Activated CD8-positive, alpha-beta memory T cell treated with anti-CD3 and anti-CD28 coated beads for 4 hours (primary cell): ENCODE measurements at places on chromosomes 6 and 20.

DNA sequence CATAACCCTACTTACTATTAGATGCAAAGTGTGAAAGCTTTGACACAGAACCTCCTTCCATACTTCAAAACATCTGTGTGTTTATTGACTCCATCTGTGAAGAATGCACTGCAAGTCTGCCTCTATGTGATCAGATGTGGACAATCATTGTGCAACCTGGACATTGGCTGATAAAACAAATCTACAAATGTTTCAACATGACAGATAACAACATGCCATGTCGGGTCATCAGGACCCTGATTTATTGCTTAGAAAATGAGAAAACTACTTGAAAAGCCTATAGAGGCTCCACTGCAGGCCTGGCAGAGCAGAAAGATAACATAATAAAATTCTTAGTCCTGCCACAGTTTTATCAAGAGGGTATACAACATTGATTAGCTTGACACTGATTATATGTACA, 1286.4 kb downstream of the GRIK2 start:
- DNase-seq: no peak

GRCh38 chr6:36957773-36958271, 3.3 kb downstream of the PI16 start:
- no peak for DNase-seq

GRCh38 chr6:13678255-13678983, 33.2 kb downstream of the RANBP9 start:
- DNase-seq: no peak

DNA sequence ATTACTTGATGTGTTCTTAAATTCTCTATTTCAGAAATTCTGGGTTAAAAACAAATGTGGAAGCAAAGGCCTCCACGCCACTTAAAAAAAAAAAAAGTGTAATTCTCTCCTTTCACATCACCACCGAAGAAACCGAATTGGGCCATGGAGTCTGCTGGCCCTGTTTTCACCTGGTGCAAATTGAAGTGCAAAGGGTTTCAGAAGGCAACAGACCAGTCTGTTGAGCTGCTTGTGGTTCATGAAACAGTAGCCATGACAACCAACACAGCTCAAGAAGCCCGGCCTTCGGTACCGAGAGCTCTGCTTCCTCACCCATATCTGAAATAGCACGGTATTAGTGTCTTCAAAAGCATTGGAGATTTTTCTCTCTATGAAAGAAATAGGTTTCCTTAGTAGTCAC, 63.1 kb downstream of the GMPR start:
- no peak for DNase-seq

DNA sequence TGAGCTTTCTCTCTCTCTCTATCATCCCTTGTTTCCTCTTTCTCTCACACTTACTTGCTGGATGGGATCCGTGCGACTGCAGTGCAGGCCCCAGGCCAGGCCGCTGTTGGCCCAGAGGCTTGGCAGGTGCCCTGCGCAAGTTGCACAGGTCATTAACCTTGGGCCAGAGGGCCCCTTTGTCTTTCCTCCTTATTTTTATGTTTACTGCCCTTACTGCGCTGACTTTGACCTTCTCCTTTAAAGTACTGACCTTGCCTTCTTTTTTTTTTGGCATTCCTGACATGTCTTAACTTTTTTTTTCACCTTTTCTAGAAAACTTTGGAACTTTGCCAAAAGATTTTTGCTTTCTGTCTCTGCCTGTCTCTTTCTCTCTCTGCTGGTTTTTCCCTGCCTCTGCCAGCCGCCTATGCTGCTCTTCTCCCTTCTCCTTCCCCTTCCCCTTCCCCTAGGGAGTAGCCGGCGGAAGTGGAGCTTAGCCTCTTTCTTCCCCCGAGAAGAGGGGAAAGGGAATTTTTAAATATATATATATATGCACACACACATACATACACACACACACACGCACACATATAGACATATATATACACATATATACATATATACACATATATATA, 59.6 kb upstream of the CDH4 start:
- no peak for DNase-seq

- no peak for DNase-seq
Observed at GRCh38 chr6:133632206-133632605, 256.7 kb upstream of the TCF21 start.

- DNase-seq: no peak
Observed at GRCh38 chr20:19981031-19981451, 36.1 kb upstream of the NAA20 start.

DNA sequence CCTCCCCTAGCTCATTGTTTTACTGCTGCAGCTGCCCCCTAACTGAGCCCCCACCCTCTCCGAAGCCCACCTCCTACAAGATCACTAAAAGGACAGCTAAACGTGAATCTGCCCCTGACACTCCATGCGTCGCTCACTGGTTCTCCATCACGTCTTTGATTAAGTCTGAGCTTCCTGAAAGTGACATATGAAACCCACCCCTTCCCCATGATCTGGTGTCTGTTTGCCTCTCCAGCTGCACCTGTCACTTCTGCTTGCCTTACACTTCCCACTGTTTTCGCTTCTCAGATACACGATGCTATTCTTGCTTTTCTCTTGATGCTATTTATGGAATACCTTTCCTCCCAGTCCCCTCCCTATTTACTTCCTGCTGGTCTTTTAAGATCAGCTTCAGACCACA, 8.0 kb upstream of the PERP start:
- no peak for DNase-seq

- no peak for DNase-seq
Observed at GRCh38 chr6:56424542-56425083, 177.2 kb upstream of the COL21A1 start.
